ENCODE measurements at places on chromosomes 1 and 21.

GRCh38 chr21:38898422-38899096, 92.8 kb downstream of the ETS2 start:
- no peak for DNase-seq

DNA sequence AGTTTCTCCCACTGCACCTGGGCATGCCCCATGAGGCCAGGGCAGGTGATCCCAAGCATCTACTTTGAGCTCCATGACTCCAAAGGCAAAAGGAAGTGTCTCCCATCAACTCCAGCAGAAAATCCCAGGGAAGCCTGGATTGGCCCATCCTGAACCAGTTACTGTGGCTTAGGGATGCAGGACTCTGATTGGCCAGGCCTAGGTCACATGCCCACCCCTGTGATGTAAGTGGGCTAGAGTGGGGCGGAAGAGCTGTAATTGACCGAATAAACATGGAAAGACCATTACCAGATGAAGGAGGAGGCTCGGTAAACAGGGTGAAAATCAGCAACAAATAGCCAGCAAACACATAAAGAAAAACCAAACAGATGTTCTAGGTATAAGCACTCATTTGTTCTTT, 45.2 kb downstream of the MATN1 start:
- no peak for DNase-seq

- DNase-seq = no peak
Observed at GRCh38 chr1:2592672-2593071, 6.1 kb downstream of the PRXL2B start.

DNA sequence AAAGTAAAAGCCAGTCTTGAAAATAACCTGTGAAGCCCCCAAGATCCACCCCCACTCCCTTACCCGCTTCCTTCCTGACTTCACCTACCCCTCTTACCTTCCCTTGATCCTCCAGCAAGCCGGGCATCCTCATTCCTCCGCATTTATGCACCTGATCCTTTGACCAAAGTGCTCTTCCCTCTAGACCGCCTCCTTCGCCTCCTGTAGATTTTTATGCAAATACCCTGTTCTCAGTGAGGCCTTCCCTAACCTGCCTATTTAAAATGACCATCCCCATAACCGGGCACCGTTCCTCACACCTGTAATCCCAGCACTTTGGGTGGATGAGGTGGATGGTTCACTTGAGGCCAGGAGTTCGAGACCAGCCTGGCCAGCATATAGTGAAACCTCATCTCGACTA, 1.1 kb upstream of the NENF start:
- no peak for DNase-seq

DNA sequence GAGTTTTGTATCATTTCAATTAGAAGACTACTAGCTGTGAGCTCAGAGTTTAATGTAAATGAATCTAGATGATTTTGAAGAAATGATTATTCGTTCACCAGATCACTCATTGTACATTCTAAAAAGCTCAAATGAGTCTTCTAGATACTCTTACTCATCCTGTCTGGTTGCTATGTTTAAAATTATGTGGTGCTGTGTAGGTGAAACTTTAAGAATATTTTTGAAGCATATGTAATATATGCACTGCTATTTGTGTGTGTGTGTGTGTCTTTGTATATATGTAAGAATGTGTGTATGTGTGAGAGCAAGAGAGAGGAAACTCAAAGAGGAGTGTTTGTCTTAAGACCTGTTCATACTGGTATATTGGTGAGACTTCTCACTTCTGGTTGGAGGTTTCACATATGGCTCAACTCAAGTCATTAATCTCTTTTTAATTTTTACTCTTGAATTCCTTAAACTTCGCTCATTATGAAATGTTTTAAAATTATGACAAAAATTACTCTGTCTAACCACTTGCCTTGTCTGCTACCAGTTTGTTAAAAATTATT, 8.6 kb upstream of the C1orf105 start:
- DNase-seq = no peak

- DNase-seq = no peak
Observed at GRCh38 chr1:162009501-162010174, 14.0 kb downstream of the OLFML2B start.

DNA sequence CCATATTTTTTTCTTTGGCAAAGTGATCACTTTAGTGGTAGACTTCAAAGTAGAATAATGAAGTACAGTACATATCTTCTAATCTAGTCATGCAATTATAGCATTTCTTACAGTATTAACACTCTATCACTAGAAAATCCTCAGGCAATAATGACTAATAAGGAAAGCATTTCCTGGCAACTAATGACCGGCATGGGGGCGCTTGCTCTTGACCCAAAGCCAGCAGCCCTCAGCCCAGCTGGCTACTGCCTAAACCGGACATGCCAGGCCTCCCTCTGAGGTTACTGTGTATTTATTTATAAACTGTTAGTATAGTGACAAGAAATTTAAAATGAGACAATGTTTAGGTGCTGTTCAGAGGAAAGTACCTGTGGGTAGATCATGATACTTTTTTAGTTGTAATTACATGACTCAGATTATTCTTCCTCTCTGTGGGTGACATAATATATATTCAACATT, 633.8 kb downstream of the PTPRC start:
- no peak for DNase-seq

- no peak for DNase-seq
Observed at GRCh38 chr1:80531182-80531581, 1269.6 kb upstream of the ADGRL2 start.

DNA sequence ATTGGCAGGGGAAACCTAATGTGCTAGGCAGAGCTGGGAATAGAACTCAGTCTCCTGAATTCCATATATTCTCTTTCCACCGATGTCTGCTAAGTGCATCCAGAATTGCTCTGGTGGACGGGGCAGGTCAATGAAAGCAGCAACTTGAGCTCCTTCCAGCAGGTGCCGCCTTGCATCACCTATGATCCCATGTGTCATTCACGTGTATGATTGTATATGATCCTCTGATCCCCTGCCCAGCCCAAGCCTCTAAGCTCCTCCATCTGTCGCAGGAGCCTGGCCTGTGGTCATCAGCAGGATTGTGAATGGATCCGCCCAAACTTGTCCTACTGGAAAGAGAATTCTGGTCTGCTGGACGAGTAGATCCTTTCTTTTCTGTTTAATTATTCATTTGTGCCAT, 13.1 kb downstream of the ACTA1 start:
- DNase-seq = no peak

GRCh38 chr1:17419626-17420328, 19.7 kb downstream of the RCC2 start:
- peak; percentile 44 for DNase-seq

GRCh38 chr1:222081859-222082258, 340.0 kb upstream of the DUSP10 start:
- DNase-seq = no peak

DNA sequence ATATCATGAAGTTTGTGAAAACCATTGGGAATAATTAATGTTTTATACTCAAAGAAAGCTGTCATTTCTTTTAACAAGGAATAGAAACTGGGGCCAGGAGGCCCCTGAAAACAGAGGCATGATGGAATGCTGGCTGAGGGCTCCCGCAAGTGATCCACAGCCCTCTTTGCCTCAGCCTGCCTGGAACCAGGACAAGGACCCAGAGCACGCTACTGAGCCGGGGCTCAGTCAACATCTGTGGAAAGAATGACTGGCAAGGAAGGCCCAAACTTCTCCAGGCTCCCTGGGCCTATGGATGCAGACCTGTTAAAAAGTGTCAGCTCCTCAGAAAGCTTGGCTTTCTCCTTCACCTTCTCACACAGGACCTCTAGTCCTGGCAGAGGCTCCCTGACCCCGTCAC, 32.6 kb downstream of the COLGALT2 start:
- no peak for DNase-seq

GRCh38 chr1:55262822-55263221, 47.7 kb upstream of the USP24 start:
- DNase-seq = no peak

GRCh38 chr1:17776426-17776825, 21.3 kb downstream of the ACTL8 start:
- no peak for DNase-seq

- DNase-seq = no peak
Observed at GRCh38 chr21:34367320-34367935, 3.6 kb downstream of the KCNE2 start.

DNA sequence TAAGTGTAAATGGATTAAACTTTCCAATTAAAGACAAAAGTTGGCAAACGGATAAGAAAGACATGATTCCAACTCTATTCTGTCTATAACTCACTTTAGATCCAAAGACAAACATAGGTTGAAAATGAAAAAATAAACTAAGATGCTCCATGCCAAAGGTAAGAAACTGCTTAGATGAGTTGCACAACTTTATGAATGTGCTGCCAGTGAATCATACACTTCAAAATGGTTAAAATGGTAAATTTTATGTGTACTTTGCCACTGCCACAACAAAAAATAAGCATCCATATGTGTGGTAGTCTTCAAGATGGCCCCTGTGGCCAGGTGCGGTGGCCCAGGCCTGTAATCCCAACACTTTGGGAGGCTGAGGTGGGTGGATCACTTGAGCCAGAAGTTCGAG, 45.0 kb downstream of the NSL1 start:
- no peak for DNase-seq

- no peak for DNase-seq
Observed at GRCh38 chr1:41485605-41486004, 1.1 kb upstream of the EDN2 start.

- no peak for DNase-seq
Observed at GRCh38 chr1:192604979-192605620, 29.5 kb downstream of the RGS1 start.

GRCh38 chr1:13733711-13734110, 33.7 kb downstream of the PRDM2 start:
- no peak for DNase-seq

- DNase-seq = no peak
Observed at GRCh38 chr1:116376729-116377086, 3.7 kb downstream of the ATP1A1 start.

- peak; percentile 49 for DNase-seq
Observed at GRCh38 chr1:12296623-12297022, 66.8 kb downstream of the VPS13D start.

- no peak for DNase-seq
Observed at GRCh38 chr1:114150016-114150415, 3.7 kb downstream of the SYT6 start.

- no peak for DNase-seq
Observed at GRCh38 chr1:229869687-229870086, 197.4 kb upstream of the GALNT2 start.

DNA sequence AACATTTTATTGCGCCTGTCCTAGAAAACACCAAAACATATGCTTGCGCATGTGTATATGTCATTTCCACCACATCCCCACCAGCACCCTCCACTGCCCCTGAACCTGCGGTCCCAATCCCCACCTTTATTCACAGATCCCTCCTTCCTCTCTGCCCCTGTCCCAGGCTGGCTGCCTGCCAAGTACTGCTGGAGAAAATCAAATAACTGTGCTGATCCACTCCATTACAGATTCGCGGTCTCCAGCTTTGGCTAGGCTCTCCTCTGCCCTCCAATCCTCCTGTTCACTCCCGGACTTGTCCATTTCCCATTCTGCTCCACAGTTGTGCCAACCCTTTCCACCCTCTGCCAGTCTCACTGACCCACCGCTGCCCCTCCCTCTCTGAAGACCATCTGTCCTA, 59.3 kb upstream of the GJB5 start:
- no peak for DNase-seq

GRCh38 chr1:16242556-16243214, 5.7 kb upstream of the CPLANE2 start:
- no peak for DNase-seq

GRCh38 chr21:20662514-20662913, 335.7 kb upstream of the NCAM2 start:
- DNase-seq = no peak

GRCh38 chr1:66445492-66446181, 88.3 kb upstream of the SGIP1 start:
- peak; percentile 9 for DNase-seq

DNA sequence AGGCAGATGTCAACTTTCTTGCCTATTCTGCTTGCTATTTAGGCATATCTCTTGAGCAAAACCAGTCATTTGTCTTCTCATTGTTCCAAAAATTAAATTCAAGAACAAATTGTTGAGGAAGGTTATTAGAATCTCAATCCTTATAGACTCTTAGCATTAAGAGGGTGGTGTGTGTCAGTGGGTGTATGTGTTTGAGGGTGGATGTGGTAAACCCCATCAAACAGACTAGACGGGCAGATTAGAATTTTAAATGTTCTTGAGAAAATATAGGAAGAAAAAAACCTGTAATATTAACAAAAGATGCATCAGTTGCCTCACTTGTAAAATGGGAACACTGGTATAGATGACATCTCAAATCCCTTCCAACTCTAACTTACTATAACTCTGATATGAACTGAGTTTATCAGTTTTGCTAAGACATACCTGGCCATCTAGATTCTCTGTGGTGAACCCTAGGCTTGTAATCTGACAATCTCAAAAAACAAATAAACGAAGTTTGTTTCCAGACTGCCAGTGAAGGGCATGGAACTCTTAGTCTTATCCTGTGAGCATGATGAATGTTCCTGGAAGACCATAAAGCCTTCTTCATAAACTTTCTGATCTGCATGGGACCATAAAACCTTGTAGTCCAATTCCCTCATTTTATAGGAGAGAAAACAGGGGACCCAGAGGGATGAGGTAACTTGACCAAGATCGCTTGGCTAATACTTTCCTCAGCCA, 176.3 kb upstream of the SGIP1 start:
- no peak for DNase-seq

DNA sequence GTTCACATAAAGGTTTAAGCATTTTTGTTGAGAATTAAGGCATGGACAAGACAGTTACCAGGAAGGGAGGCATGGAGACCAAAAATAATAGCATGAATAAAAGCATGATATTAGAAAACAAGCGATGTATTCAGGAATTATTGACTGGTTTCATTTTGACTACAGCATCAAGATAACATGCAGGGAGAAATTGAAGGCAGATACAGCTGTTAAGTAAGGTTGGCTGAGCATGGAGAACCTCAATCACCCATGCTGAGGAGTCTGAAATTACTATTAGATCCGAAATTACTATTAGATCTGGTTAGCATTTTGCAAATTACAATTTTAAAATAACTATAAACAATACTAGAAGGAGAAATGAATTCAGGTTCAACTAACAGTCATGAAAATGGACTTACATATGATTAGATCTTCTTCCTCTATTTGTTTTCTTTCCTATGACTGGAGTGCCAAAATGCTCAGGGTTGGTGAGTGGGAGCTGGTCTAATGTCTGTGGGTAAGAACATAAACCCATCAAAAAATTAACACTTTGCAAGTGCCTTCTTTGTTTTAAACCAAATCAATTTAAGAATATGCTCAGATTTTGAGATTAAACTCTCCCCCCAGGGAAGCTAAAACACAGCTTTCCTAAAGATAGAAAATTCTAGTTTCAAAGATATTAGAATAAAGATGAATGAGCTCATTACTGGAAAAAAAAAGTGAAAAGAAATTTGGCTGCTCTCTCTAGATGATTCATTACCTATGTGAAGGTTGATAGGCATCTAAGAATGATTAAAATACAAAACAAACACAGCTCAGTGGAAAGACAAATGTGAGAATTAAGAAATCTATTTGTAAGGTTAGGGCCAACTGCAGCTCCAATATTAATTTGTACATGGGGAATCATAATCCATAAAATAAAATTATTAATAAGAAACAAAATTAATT, 81.7 kb downstream of the ARID4B start:
- no peak for DNase-seq

GRCh38 chr21:16159213-16159970, 429.6 kb downstream of the USP25 start:
- DNase-seq = no peak
